GM18507 (cell line): ENCODE measurements at places on chromosomes 11 and 22.

DNA sequence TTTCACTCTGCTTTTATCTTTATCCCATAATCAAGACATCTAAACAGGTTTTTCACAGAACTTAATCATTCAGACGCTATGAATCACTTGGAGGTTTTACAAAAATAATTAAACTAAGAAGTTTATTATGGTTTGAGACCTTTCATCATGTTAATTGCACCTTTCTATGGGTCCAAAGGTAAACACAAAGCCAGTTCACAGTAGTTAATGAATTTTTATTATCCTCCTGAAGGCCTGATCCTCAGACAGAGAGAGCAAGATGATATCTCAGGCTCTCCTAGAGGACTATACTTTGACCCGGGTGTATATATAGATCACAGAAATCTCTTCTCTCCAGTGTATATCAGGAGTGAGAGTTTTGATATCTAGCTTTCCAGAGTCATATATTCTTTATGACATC lies 1044.3 kb upstream of the RAG2 start:
- no peak for DNase-seq

DNA sequence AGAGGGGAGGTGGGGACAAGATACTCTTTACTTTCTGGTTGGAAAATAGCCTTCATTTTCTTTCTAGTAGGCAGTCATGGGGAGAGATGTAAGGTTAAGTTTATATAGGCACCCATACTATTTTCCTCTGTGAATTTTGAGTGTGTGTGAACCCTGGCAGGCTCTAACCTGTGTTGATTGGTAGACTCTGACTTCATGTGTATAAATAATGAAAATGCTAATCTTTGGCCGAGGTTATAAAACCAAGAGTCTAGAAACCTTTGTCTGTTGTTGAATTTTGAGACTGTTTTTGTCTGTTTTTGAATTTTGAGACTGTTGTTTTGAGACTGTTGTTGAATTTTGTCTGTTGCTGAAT lies 14.0 kb downstream of the TRIM44 start:
- no peak for DNase-seq

DNA sequence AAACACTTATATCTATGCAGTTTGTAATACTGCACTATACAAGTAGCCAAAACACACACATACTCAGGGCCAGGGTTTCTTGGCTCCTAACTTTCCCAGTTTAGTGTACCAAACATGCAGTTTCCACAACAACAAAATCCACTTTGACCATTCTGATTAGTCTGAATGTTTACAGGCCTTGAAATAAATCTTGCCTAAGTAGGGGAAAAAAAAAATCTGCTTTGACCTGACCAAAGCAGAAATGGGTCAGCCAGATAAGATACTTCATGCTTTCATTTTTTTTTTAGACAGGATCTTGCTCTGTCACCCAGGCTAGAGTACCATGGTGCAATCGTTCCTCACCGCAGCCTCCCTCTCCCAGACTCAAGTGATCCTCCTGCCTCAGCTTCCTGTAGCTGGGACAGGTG lies 10.1 kb downstream of the PRR14L start:
- no peak for DNase-seq

DNA sequence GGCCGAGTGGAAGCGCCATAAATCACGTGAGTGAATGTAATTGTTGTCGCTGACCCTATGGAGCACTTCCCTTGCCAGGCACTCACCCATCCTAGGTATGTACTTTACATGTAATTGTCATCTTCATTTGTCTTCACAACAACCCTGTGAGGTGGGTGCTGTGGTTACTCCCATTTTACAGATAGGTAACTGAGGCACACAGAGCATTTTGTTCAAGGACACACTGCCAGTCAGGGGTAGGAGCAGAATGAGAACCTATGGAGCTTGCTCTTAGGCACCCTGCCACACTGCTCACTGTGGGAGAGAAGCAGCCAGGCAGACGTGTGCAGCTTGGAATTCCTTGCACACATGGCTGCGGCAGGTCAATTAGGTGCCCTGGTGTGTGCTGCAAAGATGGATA lies 785 bp upstream of the EFCAB6 start:
- DNase-seq: no peak

- no peak for DNase-seq
Observed at GRCh38 chr11:22543261-22543660, 82.4 kb downstream of the FANCF start.

DNA sequence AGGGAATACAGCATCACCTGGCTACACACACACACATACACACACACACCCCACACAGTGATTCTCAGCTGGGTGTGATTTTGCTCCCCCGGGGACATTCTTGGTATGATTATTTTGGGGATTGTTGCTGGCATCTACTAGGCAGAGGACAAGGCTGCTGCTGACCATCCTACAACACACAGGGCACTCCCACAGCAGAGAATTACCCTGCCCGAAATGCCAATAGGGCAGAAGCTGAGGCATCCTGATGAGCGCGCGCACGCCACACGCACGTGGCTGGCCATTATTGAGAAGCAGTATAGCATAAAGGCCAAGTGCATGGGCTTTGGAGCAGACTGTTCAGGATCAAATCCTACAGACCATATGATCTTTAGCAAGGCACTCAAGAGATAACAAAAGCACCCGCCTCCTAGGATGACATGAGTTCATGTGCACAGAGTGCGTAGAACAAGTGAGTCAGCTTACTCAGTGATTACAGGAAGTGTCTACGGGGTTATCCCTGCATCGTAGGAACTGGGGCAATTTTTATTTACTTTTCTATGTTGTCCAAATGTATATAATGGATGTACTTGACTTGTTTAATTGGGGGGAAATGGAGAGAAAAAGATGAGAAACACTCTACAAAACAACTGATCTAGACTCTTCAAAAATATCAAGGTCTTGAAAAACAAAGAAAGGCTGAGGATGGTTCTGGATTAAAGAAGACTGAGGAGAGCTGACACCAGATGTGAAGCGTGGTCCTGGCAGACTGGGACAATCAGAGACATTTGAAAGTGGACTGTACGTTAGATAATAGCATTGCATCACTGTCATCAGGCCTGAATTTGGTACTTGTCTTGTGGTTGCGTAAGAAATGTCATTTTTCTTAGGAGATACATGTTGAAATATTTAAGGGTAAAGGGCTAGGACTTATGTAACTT lies 7.2 kb upstream of the EHD1 start:
- no peak for DNase-seq

DNA sequence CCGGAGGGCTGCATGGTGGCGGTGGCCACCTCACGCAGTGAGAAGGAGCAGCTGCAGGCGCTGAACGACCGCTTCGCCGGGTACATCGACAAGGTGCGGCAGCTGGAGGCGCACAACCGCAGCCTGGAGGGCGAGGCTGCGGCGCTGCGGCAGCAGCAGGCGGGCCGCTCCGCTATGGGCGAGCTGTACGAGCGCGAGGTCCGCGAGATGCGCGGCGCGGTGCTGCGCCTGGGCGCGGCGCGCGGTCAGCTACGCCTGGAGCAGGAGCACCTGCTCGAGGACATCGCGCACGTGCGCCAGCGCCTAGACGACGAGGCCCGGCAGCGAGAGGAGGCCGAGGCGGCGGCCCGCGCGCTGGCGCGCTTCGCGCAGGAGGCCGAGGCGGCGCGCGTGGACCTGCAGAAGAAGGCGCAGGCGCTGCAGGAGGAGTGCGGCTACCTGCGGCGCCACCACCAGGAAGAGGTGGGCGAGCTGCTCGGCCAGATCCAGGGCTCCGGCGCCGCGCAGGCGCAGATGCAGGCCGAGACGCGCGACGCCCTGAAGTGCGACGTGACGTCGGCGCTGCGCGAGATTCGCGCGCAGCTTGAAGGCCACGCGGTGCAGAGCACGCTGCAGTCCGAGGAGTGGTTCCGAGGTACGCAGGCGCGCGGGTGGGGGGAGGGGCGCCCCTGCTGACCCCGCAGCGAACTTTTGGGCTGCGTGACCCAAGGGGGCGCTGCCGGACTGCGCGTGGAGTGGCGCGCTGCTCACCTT lies 670 bp downstream of the NEFH start:
- DNase-seq: no peak

DNA sequence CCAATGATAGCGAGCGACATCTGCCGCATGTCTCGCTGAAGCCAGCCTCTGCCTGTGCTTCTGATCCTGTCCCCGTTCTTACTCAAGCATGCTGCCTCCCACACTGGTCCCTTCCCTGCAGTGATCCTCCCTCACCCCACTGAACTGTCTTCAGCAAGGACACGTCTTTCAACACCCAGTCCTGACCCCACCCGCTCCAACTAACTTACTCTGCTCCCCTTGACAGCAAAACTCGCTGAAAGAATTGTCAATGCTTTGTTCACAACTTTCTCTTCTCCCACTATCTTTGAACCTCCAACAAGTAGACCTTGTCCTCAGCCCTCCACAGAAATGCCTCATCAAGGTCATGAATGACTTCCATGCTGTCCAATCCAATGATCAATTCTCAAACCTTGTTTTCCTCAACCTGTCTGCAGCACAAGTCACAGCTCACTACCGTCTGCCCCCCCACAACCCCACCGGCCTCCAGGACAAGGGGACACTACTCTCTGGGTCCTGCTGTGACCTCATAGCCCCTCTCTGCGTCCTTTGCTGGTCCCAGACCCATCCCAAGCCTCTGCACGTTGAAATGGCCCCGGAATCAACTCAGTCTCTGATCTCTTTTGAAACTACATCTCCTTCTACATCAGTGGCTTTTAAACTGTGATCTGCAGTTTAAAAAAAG lies 108.0 kb downstream of the MICAL3 start:
- no peak for DNase-seq

GRCh38 chr22:41949297-41949965 lies 2.5 kb upstream of the CENPM start:
- no peak for DNase-seq
